Large intestine (tissue), 12 donors: ENCODE measurements at places on chromosomes 2 and 18. TPM values are rescaled to one million over a fixed set of nuclear protein-coding genes. Genes with fewer than 3 reads are reported as not detected.

- H3K4me1 ChIP-seq: no peaks in the 10 kb centered on the region
- H3K4me3 ChIP-seq: no peak overlapping the region
- H3K36me3 ChIP-seq: no peaks in the 10 kb centered on the region
- H3K27ac ChIP-seq: no peak overlapping the region
Observed at GRCh38 chr2:66122516-66122915, 312.4 kb upstream of the MEIS1 start.

DNA sequence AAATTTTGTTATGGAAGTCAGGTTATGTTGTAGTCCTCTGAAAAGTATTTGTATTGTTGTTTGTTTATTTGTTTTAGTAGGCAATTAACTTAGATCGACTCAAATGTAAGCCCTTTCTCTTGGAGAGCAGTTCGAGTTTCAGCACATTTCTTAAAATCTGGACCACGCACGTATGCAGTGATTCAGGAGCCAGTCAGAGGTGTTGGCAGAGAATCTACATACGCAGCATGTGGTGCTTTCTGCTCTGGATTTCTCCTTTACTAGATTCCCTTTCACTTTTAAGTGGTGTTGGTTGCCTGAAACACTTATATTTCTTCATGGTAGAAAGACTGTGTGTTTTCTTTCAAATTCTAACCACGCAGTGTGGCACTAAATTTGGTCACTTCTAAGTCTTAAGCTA lies 773.9 kb upstream of the LRATD1 start:
- H3K4me1 ChIP-seq: no peaks in the 10 kb centered on the region
- H3K4me3 ChIP-seq: no peak overlapping the region
- no peak for DNase-seq

- no peak for DNase-seq
- H3K4me1 ChIP-seq: peaks cover 14% of the 10 kb centered on the region
- H3K4me3 ChIP-seq: no peak overlapping the region
- H3K27ac ChIP-seq: no peak overlapping the region
- H3K36me3 ChIP-seq: no peaks in the 10 kb centered on the region
Observed at GRCh38 chr2:98926601-98927000, 9.4 kb downstream of the CRACDL start.

DNA sequence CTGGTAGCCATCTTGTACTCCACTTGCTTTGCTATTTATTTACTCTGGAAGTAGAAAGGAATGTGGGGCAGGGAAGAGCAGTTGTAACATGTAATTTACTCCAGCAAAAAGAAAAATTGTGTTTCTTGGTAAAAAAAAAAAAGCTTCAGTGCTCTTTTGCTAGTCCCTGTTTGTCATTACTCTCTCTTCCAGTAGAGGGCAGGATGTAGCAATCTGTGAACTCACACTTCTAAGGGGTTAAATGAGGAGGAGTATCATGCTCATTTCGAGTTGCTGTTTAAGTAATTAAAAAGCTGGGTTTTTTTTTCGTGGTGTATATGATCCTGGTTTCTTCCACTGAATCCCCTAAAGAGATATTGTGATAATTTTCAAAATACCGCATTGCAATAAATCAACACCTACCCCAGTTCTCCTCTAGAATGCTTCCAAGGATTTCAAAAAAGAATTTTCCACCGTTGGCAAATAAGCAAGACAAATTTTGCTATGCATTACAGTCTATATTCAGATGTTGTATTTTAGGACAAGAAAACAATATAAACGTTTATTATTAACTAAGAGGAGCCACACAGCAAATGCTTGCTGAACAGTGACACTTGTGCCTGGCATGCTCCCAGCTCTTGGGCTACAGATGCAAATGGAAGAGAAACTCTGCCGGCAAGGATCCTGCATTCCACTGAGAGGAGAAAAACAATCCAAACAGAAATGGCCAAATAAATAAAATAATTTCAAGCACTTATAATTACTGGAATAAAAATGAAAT lies 261.6 kb downstream of the ASXL3 start:
- H3K4me3 ChIP-seq: peak overlapping the region; percentile 14
- peak overlapping the region; percentile 6 for H3K27ac ChIP-seq
- peak; percentile 78 for DNase-seq
- no peaks in the 10 kb centered on the region for H3K36me3 ChIP-seq
- peaks cover 7% of the 10 kb centered on the region for H3K4me1 ChIP-seq

- H3K36me3 ChIP-seq: no peaks in the 10 kb centered on the region
- DNase-seq: peak; percentile 9
- peaks cover 12% of the 10 kb centered on the region for H3K4me1 ChIP-seq
- H3K27me3 ChIP-seq: peaks cover 35% of the 10 kb centered on the region
Observed at GRCh38 chr2:26300234-26300925, 45.6 kb upstream of the SELENOI start.

- no peaks in the 10 kb centered on the region for H3K27me3 ChIP-seq
- no peak for DNase-seq
- H3K27ac ChIP-seq: no peak overlapping the region
Observed at GRCh38 chr2:66853585-66853984, 418.7 kb downstream of the MEIS1 start.

SIGLEC15 gene
- 2.0 TPM for polyA plus RNA-seq
